Endodermal cell (in vitro differentiated cells): ENCODE measurements at places on chromosomes 11 and 22.

DNA sequence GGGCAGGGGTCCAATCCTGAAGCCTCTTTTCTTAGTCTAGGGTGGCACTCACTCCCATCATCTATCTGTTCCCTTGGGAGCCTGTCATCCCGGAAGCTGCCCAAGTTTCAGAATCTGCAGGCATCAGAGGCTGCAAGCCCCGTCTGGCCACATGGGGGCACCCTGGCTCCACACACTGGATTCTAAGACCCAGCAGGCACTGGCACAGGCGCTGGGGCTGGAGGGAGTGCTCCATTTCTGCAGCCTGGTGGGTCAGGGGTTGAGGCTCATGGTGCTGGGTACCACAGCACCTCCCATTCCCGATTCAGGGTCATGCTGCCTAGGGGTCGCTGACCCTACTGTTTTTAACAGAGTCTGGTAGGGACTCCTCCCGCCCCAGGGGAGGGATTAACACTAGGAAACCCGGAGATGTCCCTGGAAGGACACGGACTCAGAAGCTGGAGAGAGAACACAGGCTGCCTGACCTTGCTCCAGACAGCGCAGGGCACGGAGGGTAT, 243.9 kb upstream of the SYN3 start:
- peak; percentile 96 for DNase-seq

GRCh38 chr11:94417386-94417987, 16.3 kb upstream of the GPR83 start:
- no peak for DNase-seq

- no peak for DNase-seq
These were observed 30.3 kb downstream of the SAMM50 start for GRCh38 chr22:43985532-43985931.

DNA sequence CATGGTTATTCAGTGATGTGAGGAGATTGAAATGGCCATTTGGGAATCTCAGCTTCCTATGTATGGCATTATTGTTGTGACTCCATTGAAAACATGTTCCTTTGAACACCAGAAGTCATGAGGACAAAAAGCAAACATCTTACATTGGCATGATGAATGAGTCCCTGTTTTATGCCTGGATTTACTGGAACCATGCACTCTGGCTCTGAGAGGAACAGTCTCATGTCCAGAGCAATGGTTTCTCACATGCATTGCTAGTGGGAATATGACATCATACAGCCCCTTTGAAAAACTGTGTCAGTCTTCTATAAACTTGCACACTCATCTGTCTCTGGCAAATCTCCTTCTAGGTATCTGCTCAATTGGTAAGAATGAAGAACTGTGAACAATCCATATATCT, 3.4 kb upstream of the KDM4F start:
- no peak for DNase-seq

DNA sequence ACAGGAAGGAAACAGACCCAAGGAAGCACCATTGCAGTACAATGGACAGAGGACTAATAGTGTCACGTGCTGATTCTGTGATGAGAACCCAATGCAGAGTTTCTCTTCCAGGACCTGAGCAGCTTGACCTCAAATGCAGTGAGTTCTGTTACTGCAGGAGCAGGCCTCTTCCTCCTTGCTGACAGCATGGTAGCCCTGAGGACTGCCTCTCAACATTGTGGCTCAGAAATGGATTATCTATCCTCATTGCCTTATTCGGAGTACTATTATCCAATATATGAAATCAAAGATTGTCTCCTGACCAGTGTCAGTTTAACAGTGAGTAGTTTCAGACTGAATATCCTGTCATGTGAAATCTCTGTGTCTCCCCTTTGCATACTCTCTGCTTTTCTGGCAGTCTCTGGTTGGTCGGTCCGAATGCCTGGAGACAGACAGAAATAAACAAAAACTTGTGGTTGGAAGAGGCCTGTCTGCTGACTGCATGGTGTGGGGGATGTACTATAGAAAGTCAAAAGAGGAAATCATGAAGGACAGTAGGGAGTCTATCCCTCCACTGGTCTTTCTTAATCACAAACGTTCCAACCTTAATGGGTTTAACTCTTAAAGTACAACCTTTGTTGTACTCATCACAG, 6.9 kb upstream of the MS4A14 start:
- no peak for DNase-seq

DNA sequence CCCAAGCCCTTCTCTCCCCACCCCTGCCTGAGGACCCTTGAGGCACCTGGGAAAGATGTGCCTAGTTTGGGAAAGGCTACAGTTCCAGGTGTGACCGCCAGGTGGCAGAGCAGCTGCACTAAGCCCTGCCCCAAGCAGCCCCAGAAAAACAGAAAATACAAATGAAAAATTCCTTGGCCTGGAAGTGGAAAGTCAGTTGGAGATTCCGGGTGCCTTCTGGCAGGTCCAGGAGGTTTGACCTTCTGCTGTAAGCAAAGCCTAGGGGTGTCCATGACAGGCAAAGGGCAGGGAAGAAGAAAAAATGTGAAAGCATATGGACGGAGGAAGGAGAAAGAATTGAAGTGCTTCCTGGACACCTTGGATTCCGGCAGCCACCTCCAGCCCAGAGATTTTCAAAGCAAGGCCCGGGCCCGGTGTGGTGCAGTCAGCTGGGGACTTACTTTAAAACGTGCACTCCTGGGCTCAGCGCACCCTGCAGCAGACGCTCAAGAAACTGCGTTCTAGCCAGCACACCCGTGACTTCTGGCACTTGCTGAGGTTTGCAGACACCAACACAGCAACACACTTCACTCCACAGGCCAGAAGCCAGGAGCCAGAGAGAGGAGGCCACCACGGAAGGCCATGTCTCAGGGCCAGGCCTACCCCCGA, 37.3 kb upstream of the SLC22A12 start:
- DNase-seq, result peak; percentile 90

- peak; percentile 71 for DNase-seq
These were observed 9.1 kb upstream of the OR10D3 start for GRCh38 chr11:124174001-124174583.

- peak; percentile 42 for DNase-seq
These were observed 387.9 kb upstream of the ANO3 start for GRCh38 chr11:25943777-25944661.

DNA sequence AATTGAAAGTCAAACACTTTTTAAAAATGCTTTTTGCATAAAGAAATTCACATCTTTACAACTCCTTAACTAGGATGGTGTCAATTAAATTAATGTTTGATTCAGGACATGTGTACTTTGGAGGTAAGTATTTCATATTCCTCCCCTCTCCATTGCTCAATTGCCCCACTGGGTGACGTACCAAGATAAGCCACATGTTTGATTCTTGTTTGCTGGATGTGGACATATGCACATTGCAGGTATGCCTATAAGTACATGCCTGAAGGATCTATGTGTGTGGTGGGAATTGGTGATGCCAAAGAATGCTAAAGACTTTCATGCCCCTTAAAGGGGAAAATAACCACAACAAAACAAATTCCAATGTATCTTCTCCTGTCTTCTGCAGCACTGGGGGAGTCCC, 5.8 kb downstream of the CD44 start:
- DNase-seq, result no peak

GRCh38 chr11:61007383-61007955, 36.0 kb downstream of the CD6 start:
- peak; percentile 81 for DNase-seq

DNA sequence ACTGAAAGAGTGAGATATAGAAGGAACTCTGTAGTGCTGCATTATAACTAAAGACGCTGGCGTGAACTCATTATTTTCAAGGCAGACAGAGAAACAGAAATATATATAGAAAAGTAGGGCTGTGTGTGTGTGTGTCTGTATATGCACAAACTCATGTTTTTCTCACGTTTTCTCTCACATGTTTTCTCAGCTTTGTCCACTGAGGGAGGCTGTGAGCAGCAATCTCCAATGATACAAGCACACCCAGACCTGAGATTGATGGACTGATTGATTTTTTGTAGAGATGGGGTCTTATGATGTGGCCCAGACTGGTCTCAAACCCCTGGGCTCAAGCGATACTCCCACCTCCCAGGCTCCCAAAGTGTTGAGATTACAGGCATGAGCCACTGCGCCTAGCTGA, 122.5 kb downstream of the SERGEF start:
- no peak for DNase-seq

- peak; percentile 96 for DNase-seq
These were observed 9.1 kb downstream of the PRR33 start for GRCh38 chr11:1882265-1883238.

DNA sequence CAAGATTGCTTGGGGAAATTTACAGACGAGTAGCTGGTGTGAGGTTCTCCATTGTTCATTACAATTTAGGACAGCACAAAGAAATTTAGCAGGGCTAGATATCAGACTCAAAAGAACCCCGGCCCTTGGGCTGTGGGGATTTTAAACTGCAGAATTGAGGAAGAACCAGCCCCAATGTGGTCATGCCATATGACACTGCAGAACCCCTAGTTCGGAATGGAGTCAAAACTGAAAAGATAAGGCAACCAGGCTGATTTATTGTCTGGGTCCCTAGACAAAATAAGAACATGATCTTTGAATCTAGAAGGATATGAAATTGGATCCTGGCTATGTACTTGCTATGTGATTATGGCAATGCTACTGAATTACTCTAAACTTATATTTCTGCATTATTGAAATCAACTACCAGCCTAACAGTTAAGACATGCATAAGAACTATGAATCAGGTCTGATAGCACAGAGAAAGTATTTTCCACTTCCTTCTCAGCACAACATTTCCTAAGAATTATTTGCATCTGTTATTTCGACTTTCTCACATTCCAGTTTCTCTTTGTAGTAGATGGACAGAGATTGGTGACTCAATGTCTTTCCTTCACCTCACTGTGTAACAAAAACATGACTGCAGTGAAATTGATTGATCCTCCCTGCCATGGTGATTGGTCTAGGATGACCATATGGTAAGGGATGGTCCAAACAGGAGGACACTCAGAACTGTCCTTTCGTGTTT, 13.2 kb downstream of the MMP3 start:
- DNase-seq, result no peak

GRCh38 chr11:92811341-92811740, 158.1 kb upstream of the MTNR1B start:
- no peak for DNase-seq

DNA sequence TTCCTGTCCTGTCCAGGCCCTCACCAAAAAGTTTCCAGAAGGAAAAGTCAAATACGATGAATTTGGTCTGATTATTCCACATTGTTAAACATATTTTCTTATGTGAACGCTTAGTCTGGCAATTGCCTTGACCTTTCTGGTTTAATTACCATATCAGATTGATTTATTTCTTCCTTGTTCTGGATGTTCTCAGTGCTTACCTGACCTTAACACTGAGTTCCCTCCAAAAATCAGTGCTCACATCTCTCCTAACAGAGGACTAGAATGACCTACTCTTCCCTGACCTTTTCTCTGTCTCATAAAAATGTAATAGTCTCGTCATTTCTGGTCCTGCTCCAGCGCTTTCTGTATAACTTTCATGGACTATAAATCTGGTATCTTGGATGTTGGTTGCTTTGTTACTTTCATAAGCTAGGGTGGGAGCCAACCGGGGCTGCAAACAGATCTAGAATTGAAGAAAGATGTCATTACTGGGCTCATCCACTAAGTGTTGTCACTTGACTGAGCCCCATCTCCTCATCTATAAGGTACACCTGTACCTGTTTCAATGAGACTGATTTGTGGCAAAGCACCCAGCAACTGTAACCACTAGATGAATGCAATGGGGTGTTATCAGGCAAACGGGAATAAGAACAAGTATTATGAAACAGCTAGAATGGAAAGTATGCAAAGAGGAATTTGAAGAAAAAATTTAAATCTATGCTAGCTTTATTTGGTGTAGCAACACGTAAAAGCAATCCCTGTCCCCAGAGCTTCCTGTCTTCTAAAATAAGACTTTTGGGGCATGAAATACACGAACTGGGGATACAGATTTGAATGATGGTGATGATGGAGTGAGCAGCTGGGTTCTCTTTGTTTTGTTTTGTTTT, 2.4 kb downstream of the FADS2 start:
- no peak for DNase-seq

DNA sequence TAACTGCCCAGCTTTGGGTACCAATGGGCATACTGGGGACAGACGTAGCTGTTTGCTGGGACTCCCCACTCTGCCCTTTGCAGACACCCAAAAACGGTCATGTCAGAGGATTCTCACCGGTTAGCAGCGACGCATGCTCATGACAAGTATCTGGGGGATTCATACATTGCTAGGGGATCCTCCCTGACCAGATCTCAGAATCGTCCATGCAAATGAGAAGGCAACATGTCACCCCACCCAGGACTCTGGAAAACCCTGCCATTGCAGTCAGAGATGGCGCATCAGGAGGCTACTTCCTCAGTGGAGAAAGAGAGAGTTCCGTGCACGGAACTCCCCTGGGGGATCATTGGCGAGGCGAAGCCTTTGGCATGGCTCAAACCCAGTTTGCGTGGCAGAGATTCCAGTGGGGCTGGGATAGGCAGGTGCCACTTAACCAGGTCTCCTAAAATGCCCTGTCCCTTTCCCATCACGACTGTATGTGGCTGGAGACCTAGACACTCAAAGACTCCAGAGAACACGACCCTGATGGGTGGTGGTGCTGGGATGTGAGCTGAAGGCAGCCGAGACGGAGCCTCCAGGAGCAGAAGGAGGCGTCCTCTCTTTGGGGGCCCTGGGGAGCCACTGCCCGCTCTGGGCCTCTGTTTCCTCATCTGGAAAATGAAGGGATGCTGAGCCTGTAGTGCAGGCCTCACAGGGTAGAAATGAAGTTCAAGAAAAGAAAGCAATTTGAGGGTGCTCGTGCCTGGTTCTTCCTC, 4.9 kb downstream of the RGL4 start:
- DNase-seq, result no peak

DNA sequence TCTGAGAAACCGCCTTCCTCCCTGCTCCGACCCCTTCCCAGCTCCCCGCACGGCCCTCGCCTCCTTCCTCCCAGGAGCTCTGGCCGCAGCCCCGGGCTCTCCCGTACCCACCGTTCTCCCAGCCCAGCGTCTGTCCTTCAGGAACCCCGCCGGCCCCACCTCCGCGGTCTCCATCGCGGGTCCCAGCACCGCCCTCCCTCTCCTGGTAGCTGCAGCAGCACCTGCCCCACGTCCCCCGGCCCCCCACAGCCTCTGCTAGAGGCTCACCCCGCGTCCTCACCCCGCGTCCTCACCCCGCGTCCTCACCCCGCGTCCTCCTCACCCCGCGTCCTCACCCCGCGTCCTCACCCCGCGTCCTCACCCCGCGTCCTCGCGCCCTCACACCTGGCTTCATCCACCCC, 85.9 kb downstream of the WNT7B start:
- DNase-seq, result peak; percentile 55

DNA sequence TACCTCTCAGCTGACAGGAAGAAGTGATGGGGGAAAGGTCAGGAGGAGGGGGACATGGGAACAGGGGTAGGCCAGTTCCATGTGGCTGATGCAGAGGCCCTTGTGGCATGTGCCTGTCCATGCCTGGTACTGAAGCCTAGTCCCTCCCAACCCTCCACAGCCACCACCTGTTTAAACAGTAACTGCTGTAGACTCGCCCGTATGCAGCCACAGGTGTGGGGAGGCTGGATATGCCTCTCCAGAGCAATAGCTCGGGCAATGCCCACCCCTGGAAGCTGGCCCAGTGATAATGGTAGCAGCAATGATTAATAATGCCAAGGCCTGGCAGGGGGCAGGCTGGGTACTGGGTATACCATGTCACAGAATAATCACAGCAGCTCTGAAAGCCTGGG, 2.3 kb downstream of the SMTN start:
- DNase-seq, result no peak

- no peak for DNase-seq
These were observed 533.6 kb downstream of the CNTN5 start for GRCh38 chr11:99554232-99554903.

- peak; percentile 74 for DNase-seq
These were observed 24.2 kb downstream of the MED15 start for GRCh38 chr22:20531404-20532201.
